ENCODE measurements at places on chromosomes 4 and X.

- no peak for DNase-seq
These were observed 47.0 kb downstream of the SPRY1 start for GRCh38 chr4:123443401-123444289.

DNA sequence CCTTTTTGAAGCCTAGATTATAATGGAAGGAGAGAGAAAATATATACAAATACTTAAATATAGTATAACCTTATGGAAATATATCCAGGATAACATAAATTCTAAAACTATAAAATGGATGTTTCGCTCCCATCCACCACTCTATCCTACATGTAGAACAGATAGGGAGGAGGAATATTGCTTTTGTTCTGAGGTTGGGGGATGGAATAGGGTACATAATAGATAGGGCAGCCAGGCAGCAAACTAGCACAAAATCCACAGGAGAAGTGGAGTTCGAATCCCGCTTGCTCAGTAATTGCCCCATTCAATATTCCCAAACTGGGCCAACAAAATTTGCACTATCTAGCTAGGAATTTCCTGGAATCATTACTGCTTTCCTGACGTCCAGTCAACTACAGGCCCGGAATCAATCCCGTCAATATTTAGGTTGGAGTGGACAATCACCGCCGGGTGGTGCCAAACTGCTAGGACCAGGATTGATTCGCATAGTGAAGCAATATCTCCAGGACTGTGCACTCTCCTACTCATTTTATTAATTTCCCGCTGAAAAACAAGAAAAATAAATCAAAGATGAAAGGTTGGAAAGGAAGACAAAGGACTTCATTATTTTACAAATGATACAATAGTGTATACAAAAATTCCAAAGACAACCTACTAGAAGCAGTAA is 40.4 kb upstream of the PAPSS1 start:
- no peak for DNase-seq

GRCh38 chrX:97065066-97065465 is 181.4 kb downstream of the RPA4 start:
- DNase-seq = no peak

GRCh38 chrX:8377041-8377440 is 87.6 kb upstream of the VCX3B start:
- no peak for DNase-seq

GRCh38 chr4:10731690-10732089 is 47.1 kb upstream of the CLNK start:
- DNase-seq = no peak

DNA sequence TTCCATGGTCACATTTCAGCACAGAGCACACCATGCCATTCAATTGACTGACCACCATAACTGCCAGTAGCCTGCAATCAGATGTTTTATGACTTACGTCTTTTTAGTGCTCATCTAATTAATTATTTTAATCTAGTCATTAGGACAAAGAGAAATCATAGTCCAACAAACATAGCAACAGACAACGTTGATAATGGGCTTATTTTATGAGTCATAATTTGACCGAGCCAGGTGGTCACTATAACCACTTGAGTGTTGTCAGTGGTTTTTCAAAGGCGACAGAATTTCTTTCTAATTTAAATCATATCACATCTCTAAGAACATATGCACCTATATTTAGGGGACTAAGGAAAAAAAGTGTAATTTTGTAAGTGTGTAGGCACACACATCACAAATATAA is 1.9 kb downstream of the SEC24D start:
- DNase-seq = no peak

GRCh38 chr4:92234393-92235176 is 69.2 kb upstream of the GRID2 start:
- no peak for DNase-seq

- DNase-seq = no peak
These were observed 158.1 kb upstream of the TENM3 start for GRCh38 chr4:182085051-182085480.

GRCh38 chr4:7807351-7807921 is 132.2 kb downstream of the AFAP1 start:
- DNase-seq = no peak
